ENCODE measurements at places on chromosomes 6 and 20. TPM values are rescaled to one million over a fixed set of nuclear protein-coding genes. Genes with fewer than 3 reads are reported as not detected.

DNA sequence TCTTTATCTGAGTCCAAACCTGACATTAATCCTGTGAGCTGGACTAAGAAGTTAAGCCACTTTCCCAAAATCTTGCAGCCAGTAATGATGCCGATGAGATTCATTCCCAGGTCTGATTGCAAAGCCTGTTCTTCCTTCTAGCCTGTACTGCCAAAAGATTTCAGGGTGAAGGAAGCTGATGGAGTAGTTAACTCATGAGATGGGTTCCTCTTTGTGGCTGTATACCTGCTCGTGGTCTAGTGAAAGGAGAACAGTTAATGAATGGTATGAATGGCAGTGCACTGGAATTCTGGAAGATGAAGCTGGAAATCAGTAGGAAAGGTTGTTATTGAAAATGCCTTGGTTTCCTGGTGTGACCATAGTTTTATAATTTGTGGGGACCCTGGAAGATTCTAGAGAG is 112.0 kb downstream of the FYN start:
- DNase-seq: no peak

- DNase-seq: no peak
Observed at GRCh38 chr20:63151554-63152321, 64.2 kb downstream of the YTHDF1 start.

DNA sequence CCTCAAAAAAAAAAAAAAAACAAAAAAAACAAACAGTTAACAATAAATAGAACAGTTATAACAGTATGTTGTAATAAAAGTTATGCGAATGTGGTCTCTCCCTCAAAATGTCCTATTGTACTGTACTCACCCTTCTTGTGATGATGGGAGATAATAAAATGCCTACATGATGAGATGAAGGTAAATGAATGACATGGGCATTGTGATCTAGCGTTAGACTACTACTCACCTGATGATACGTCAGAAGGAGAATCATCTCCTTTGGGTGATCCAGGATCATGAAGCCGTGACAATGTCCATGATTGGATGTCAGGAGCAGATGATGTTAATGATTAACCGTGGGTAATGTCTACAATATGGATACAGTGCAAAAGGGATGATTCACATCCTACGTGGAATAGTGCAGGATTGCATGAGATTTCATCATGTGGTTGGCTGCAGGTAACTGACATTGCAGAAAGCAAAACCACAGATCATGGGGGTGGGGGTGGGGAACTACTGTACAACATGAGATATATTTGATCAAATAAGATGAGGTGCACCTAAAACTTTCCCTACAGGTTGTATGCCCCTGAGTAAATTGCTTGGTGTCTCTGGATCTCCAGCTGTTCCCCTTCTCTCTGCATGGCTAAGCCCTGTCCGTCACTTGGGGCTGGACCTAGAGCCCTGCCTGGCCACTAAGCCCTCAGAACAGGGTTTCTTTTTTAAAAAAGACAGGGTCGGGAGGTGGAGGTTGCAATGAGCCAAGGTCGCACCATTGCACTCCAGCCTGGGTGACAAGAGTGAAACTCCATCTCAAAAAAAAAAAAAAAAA is 6.2 kb upstream of the RBCK1 start:
- DNase-seq: no peak

RNGTT gene
- total RNA-seq: 19.4 TPM

Data from T-cell (primary cell).